ENCODE measurements at places on chromosomes 3 and 15. TPM values are rescaled to one million over a fixed set of nuclear protein-coding genes. Genes with fewer than 3 reads are reported as not detected.

GOLGA8T gene
- 0.22 TPM for total RNA-seq

LRRC49 gene
- total RNA-seq, result 2.8 TPM

TMEM158 gene
- total RNA-seq, result 10.0 TPM

GCNT3 gene
- 526 TPM for total RNA-seq

ACTC1 gene
- total RNA-seq, result 0.92 TPM

SOX14 gene
- not detected for total RNA-seq

Measured in left colon (tissue), 2 donors.